ENCODE measurements at places on chromosomes 11 and 22. TPM values are rescaled to one million over a fixed set of nuclear protein-coding genes. Genes with fewer than 3 reads are reported as not detected.

The UBASH3B gene
- polyA plus RNA-seq, result 1.3 TPM

The OR2D2 gene
- polyA plus RNA-seq, result not detected

The TEAD1 gene
- polyA plus RNA-seq, result 33.7 TPM

The SLC22A8 gene
- not detected for polyA plus RNA-seq

The TRIM49C gene
- polyA plus RNA-seq, result not detected

The VPS11 gene
- polyA plus RNA-seq, result 35.2 TPM

The PHF21B gene
- polyA plus RNA-seq, result 0.34 TPM

The TEX12 gene
- polyA plus RNA-seq, result not detected

The CCDC89 gene
- polyA plus RNA-seq, result 1.9 TPM

The CCND1 gene
- 11.1 TPM for polyA plus RNA-seq

The DCHS1 gene
- polyA plus RNA-seq, result 8.2 TPM

The PRCP gene
- polyA plus RNA-seq, result 18.0 TPM

The PARVG gene
- 2.7 TPM for polyA plus RNA-seq

The ACR gene
- polyA plus RNA-seq, result 1.1 TPM

The PHOX2A gene
- polyA plus RNA-seq, result 0.08 TPM

The KCTD21 gene
- polyA plus RNA-seq, result 7.6 TPM

The KLHL35 gene
- polyA plus RNA-seq, result 2.3 TPM

The IGSF22 gene
- polyA plus RNA-seq, result 0.11 TPM

The KRTAP5-9 gene
- polyA plus RNA-seq, result not detected

The FIBIN gene
- 6.0 TPM for polyA plus RNA-seq

The LGR4 gene
- 3.0 TPM for polyA plus RNA-seq

The PKDREJ gene
- 0.03 TPM for polyA plus RNA-seq

The MYO7A gene
- polyA plus RNA-seq, result 6.4 TPM

The DUSP8 gene
- polyA plus RNA-seq, result 4.3 TPM

The SYT13 gene
- not detected for polyA plus RNA-seq

The TRPT1 gene
- polyA plus RNA-seq, result 42.2 TPM

The BIK gene
- not detected for polyA plus RNA-seq

The SPTBN2 gene
- 22.3 TPM for polyA plus RNA-seq

The MYOD1 gene
- not detected for polyA plus RNA-seq

The MDK gene
- 17.7 TPM for polyA plus RNA-seq

Measured in adipose tissue (tissue), 3 donors.